Nephron progenitor cell (in vitro differentiated cells): ENCODE measurements at places on chromosomes 1 and 21.

- no peak for DNase-seq
Measured at GRCh38 chr1:112778137-112778536, 63.0 kb upstream of the PPM1J start.

- no peak for DNase-seq
Measured at GRCh38 chr1:218617986-218618385, 272.9 kb downstream of the TGFB2 start.

- no peak for DNase-seq
Measured at GRCh38 chr1:60662486-60663044, 419.8 kb upstream of the NFIA start.

- DNase-seq, result no peak
Measured at GRCh38 chr1:8866792-8867415, 11.6 kb downstream of the ENO1 start.
